ENCODE measurements at places on chromosomes 4 and X. TPM values are rescaled to one million over a fixed set of nuclear protein-coding genes. Genes with fewer than 3 reads are reported as not detected.

DNA sequence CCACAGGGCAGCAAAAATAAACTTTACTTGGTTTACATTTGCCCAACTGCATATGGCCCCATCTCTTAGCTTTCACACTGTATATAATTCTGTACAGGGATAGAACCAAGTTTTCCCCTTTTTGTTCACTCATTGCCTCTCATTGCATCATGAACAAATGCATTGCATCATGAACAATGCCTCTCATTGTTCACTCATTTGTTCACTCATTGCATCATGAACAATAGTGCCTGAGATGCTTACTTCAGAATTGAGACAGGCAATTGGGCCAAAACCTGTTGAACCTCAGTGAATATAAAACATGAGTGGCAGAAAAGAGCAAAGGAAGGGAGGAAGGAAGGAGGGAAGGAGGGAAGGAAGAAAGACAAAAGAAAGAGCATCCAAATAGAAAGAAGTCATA is 98.2 kb downstream of the SOWAHB start:
- no peak for DNase-seq

DNA sequence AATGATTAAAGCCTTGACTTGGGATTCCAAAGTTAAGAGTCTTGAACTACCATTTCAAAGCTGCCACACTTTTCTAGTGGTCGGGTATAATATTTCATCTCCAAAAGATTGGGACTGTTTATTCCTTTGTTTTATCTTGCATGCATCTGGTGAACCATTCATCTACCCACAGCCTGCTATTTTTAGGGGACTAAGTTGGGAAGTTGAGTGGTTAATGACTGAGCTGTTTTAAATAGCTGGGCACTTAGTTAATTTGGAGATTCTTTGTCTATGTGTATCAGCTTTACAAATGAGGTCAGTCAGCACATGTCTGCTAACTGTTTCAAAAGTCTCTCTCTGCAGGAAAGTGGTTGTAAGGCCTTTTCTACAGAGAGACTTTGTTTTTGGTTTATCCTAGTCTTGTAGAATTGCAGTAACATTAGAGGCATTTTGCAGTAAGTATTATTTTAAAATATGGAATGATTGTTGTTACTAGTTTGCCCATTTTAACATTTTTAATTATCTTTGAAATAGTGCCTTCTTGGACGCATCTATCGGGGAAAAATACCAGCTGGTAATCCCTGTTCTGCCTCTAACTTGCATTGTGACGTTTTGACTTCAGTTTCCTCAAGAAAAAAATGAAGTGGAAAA is 8.2 kb downstream of the BMP2K start:
- DNase-seq, result peak; percentile 9

DNA sequence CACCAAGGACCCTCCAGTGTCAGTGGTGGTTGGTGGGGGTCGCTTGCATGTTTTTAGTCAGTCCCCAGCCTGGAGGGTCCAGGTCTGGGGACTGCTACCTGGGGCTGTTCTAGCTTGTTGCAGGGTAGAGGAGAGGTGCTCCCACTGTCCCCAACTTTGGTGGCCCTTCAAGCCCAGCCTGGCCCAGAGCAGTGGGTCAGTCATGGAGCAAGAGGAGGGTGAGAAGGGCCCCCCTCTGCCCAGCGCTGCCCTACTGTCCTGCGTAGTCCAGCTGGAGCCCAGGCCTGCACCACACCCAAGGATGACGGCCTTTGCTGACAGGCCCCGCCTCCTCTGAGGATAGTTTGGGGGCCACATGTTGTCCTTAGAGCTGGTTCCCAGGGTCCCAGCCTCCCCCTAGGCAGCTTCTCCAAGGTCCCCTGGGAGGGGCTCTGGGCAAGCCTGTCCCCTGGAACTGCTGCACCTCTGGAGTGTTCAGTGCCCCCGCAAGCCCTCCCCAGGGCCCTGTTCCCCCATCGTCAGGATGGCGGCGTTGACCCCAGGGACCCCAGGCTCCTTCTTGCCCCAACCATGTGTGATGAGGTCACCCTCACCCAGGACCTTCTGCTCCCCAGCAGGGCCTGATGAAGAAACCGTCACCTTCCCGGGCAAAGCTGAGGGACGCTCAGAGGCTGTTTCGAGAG is 6.8 kb downstream of the CFAP99 start:
- no peak for DNase-seq

GRCh38 chr4:151114986-151115385 is 15.6 kb downstream of the RPS3A start:
- DNase-seq, result no peak

- no peak for DNase-seq
Observed at GRCh38 chrX:3653111-3653510, 60.3 kb downstream of the PRKX start.

DNA sequence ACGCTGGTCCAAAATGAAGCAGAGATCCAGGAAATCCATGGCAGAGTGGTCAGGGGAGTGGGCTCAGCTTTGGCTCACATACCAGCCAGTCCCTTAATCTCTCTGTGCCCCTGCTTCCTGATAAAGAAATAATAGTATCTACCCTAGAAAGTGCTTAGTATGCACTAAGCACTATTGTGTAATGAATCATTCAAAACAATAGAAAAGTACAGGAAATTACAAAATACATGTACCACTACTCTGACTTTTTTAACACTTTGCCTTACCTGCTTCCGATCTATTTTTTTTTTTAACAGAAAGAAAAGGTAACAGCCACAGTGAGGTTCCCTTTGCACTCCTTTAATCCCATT is 49.9 kb downstream of the TBC1D9 start:
- no peak for DNase-seq

DNA sequence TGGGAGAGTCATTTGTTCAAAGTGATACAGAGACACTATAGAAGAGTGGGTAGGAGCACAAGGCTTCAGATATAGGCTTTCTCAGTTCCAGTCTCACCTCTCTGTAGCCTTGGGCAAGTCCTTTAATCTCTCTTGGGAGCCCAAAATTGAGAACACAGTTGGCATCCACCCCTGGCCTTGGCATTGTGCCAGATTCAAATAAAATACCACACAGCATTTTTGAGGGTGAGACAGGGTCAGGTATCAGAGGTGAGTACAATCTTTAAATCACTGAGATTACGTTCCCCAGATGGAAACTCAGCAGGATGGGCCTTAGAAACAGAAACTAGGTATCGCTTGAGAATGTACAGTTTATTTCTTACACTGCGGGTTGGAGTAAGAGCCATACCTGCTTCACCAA is 25.2 kb upstream of the SMIM10L2A start:
- no peak for DNase-seq

- no peak for DNase-seq
Observed at GRCh38 chr4:102547973-102548372, 46.8 kb downstream of the NFKB1 start.

- DNase-seq, result peak; percentile 69
Observed at GRCh38 chrX:10017872-10018271, 50.7 kb downstream of the CLDN34 start.

- no peak for DNase-seq
Observed at GRCh38 chrX:37958525-37959211, 47.7 kb upstream of the SYTL5 start.

DNA sequence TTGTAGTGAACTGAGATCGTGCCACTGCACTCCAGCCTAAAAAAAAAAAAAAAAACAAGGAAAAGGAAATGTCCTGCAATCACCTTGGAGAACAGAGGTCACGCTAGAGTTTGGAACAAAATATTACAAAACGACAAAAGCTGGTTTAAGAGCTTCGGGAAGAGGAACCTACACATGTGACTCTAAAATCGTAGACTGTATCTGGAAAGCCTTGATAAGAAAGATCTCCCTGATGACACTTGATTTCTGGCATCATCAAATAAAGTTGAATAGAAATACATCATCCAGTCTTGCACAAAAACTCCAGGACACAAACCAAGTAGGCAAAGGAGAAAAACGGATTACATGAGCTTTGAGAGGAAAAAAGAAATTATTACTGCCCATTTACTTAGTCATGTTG is 31.1 kb upstream of the DOCK11 start:
- DNase-seq, result no peak

GRCh38 chr4:98801259-98801725 is 127.6 kb downstream of the EIF4E start:
- no peak for DNase-seq

GRCh38 chr4:80336582-80336981 is 1.1 kb downstream of the CFAP299 start:
- peak; percentile 35 for DNase-seq

GRCh38 chr4:133537780-133538281 is 388.7 kb downstream of the PCDH10 start:
- no peak for DNase-seq

- no peak for DNase-seq
Observed at GRCh38 chr4:2073808-2074481, 14.8 kb downstream of the NAT8L start.

- no peak for DNase-seq
Observed at GRCh38 chr4:13102092-13102742, 381.9 kb downstream of the RAB28 start.

GRCh38 chr4:168664242-168664891 is 167.5 kb downstream of the PALLD start:
- no peak for DNase-seq

DNA sequence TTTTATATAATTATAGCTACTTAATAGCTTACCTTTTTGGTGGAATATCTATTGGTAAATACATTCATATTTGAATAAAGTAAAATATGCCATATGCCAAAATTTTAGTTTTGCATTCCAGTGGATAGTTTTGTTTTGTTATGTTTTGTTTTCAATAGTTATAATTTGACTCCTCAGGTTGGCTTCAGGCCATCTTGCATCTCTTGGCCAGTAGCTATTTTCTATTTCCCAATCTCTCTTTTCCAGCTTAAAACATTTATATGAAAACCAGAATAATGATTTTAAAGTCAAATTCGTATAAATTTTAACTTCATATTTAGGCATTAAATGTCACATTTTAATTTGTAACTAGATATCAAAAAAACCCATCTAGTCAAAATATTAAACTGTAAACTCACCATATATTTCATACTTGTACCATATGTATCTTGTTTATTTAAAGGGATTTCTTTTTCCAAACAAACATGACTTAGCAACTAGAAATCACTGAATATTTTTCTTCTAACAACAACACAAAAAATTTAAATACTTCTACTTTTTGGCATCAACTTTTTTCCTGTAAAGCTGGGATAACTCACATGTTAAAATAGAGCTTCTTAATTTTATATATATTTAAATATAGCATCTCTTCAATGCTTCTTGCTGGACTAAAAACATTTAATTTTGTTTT is 1209.6 kb downstream of the PCDH7 start:
- no peak for DNase-seq

GRCh38 chr4:19829101-19829500 is 422.6 kb upstream of the SLIT2 start:
- no peak for DNase-seq

DNA sequence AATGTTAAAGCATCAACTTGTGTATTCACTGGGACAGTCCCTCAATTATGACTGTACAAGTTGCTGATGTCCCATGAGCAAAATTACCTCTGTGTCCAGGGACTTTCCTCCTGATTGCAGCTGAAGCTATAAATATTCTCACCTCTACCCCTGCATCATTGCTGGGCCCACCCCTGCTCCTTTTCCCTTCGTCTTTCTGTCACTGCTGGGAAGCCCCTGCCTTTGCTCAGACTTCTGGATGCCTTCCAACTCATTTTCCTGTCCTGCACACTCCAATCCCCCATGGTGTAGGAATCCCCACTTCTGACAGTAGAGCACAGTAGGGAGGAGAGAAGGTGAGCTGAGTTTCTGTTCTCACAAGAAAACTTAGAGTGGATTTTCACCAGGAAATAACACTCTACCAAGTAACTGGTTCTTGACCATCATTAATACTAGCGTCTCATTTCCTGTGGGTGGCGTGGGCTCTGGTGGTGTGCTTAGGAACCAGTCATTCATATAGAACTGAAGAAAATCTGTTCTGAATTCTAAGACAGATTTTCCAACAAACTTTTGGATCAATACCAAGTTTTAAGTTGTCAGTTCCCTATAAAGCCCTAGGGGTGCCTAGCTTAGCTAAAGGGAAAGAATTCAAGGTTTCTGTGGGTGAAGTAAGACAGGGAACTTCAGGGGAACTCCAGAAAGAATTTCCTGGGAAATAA is 136.2 kb upstream of the MED14 start:
- no peak for DNase-seq

Gene GRID2
- total RNA-seq, result 0.72 TPM

Gene ATP5ME
- total RNA-seq, result 272 TPM

Gene MAGEA4
- total RNA-seq, result not detected

Gene ENAM
- not detected for total RNA-seq

Gene RGN
- not detected for total RNA-seq

Gene RAI2
- 0.87 TPM for total RNA-seq

Gene ATP8A1
- total RNA-seq, result 1.3 TPM

Gene GPAT3
- 65.1 TPM for total RNA-seq

Gene TCEAL1
- 27.4 TPM for total RNA-seq

Gene JAKMIP1
- total RNA-seq, result 0.64 TPM

Gene ALB
- total RNA-seq, result not detected

Gene NDST4
- total RNA-seq, result 0.10 TPM

Gene TMPRSS11B
- not detected for total RNA-seq

Gene SLC4A4
- total RNA-seq, result 3.4 TPM

Gene CLDN2
- total RNA-seq, result not detected

Gene CCNA2
- 119 TPM for total RNA-seq

Gene HEPH
- 0.85 TPM for total RNA-seq
